Activated T-cell treated with anti-CD3 and anti-CD28 coated beads, Interleukin-2, amount 50 U/mL, for 48 hours (primary cell): ENCODE measurements at places on chromosomes 11 and 22.

DNA sequence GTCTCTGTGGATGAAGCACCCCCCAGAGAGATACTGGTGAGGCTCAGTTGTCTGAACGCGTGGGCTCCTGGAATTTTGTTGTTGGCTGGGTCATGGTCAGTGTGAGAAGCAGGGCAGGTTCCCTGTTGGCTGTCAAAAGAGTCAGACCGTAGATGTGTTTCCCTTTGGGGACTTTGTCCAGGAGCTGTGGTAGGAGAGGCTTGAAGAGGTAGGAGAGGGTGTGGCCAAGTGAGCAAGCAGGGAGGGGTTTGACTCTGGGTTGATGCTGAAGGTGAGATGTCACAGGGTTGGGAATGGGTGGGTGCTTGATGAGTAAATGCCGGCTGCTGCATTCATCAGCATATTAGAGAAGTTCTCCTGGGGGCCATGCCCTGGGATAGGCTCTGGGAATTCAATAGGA, 803.2 kb downstream of the TBC1D22A start:
- DNase-seq: no peak

GRCh38 chr11:111382451-111382850, 3.4 kb upstream of the POU2AF1 start:
- DNase-seq: no peak

DNA sequence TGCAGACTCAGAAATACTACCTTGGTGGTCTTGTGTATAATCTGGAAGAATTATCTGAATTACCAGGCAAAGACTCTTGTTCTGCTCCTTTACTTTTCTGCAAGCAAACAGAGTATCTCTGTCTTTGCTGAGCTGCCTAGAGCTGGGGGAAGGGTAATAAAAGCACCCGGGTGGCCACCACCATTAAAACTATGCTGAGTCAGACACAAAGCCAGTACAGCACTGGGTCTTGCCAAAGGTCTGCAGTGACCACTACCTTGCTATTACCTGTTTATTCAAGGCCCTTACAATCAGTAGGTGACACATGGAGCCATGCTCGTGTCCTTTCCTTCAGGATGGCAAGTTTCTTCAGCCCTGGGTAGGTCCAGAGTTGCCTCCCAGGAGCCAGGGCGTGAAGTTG, 420.6 kb upstream of the CNTN5 start:
- DNase-seq: no peak

GRCh38 chr22:19958083-19959042, 16.7 kb upstream of the TXNRD2 start:
- DNase-seq: no peak

- no peak for DNase-seq
These were observed 84.5 kb downstream of the AASDHPPT start for GRCh38 chr11:106161775-106162634.

DNA sequence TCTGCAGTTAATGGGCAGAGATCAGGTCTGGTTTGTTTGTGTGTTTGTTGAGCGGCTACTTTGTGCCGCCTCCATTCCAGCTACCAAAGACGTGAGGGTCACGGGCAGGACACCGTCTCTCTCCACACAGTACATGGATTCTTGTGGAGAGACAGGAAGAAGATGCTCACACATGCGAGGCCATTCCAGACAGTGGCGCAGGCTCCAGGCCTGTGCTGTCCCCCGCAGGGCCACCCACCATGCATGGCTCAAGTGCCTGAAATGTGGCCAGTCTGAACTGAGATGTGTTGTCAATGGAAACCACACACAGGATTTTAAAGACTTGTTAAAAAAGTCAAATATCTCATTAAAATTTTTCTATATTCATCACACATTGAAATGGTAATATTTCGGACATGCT, 848.3 kb downstream of the TBC1D22A start:
- no peak for DNase-seq

DNA sequence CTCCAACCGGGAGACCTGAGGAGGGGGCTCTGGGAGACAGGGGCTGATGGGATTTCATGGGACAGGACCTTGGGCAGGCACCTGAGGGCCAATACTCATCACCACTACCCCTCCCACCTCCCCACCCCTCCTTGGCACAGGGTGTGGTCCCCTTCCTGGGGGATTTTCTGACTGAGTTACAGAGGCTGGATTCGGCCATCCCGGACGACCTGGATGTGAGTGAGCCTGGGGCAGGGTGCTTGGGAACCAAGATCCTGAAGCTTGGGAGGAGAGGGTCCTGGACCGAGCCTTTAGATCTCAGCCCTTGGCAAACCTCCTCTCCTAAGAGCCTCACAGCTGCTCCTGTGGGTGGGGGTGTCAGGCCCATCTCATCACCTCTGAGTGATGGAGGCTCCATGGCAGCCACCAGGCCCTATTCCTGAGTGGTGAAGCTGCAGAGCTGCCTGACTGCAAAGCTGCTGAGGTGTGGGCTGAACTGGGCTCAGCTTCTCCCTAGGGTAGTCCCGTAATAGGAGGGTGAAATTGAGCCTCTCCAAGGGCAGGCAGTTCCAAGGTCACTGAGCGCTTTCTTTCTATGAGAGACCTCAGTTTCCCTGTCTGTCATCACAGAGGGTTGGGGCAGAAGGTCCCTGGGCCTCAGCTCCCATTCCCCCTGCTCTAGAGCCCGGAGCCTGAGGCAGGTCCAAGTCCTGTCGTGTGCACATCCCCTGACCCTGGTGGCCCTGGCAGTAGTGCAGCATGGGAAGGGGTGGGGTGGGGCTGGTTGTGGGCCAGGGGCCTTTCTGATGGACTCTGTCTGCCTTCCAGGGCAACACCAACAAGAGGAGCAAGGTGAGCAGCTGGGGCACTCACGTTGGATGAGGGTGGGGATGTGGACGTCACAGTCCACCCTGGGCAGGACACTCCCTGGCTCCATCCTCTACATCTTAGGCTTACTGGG, 6.5 kb downstream of the RGL4 start:
- DNase-seq: peak; percentile 32

DNA sequence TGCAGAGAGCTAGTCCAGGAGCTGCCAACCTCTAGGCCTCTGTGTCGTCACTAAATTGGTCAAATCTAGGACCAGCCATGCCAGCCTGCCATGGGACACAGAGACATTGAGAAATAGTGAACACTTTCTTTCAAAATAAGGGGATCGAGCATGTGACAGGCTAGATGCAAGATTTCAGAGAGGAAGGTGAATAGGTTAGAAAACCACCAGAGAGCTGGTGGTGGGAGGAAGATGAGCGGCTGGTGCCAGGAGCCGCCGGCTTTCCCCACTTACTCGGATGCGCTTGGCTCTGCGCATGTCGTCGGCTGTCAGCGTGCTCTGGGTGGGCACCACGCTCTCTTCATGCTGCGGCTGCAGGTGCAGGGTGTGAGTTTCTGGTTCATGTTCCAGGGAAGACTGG, 35.4 kb upstream of the NFRKB start:
- no peak for DNase-seq

DNA sequence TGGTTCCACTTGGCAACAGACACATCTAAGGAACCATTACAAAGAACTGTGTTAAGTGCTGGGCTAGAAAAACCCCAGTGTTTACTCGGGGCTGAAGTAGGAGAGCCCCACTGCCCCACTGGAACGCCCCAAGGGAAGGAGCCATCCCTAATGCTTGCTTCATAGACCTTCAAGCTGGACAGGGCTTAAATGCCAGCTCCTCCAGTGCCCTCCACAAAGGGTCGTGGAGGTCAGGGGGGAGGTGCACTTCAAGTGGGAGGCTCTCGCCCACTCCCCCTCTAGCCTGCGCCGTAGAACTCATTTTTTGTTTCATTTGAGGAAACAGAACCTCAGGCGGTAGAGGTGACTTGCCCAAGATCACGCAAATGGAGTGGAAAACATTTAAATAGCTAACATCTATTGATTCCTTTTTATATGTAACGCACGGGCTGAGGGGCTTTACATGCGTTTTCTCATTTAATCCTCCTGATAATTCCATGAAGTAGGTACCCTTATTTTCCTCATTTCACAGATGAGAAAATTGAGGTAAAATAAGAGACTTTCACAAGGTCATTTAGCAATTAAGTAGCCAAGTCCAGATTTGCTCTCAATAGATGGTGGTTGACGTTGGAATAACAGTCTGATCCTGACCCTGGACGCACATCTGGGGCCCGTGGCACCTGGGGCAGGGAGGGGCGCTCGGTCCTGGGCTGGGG, 545 bp upstream of the ZDHHC13 start:
- peak; percentile 20 for DNase-seq

- DNase-seq: no peak
These were observed 162.7 kb downstream of the HIPK3 start for GRCh38 chr11:33419924-33420323.

DNA sequence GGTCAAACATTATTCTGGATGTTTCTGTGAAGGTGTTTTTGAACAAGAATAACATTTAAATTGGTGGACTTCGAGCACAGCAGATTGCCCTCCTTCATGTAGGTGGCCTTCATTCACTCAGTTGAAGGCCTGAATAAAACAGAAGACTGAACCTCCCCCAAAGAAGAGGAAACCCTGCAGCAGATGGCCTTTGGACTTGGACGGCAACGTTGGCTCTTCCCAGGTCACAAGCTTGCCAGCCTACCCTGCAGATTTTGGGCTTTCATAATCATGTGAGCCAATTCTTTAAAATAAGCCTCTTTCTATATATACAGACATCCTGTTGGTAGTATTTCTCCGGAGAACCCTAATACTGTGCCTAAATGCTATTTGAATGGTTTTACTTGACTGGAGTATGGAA, 432.2 kb upstream of the NARS2 start:
- no peak for DNase-seq

GRCh38 chr11:83629775-83630174, 343.6 kb upstream of the CCDC90B start:
- DNase-seq: no peak

GRCh38 chr11:68168694-68169093, 44.4 kb downstream of the KMT5B start:
- DNase-seq: no peak

GRCh38 chr11:124090996-124091395, 24.3 kb upstream of the VWA5A start:
- no peak for DNase-seq

GRCh38 chr11:87572881-87573280, 535.1 kb downstream of the TMEM135 start:
- no peak for DNase-seq

DNA sequence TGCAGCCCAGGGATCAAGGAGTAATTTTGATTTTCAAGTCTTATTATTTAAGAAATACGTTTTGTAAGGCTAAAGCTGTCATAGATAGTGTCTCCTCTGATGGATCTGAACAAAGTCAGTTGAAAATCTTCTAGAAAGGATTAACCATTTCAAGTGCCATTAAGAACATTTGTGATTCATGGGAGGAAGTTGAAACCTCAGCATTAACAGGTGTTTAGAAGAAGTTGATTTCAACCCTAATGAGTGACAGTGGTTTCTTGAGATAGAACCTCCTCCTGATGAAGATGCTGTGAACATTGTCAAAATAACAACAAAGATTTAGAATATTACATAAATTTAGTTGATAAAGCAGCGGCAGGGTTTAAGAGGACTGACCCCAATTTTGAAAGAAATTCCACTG, 61.7 kb downstream of the PRR5L start:
- no peak for DNase-seq

DNA sequence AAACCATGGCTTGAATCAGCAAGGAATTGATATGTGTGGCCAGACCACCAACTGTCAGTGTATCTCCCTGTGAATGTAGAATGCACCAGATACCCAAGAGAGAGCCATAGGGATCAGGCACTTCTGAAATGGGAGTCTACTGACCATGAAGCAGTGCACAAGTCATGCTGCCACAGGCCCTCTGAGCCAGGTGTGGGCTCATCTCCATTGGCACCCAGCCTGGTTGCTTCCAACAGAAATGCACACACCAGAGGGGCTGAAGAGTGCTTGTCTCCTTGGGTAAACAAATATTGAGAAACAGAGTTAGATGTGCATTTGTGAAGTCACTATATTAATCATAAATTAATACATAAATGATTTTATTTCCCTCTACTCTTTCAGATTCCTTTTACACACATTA, 28.4 kb upstream of the PANX1 start:
- no peak for DNase-seq

GRCh38 chr11:2300936-2301630, 635 bp downstream of the C11orf21 start:
- DNase-seq: peak; percentile 37

GRCh38 chr11:75593286-75593915, 31.3 kb downstream of the SERPINH1 start:
- no peak for DNase-seq

DNA sequence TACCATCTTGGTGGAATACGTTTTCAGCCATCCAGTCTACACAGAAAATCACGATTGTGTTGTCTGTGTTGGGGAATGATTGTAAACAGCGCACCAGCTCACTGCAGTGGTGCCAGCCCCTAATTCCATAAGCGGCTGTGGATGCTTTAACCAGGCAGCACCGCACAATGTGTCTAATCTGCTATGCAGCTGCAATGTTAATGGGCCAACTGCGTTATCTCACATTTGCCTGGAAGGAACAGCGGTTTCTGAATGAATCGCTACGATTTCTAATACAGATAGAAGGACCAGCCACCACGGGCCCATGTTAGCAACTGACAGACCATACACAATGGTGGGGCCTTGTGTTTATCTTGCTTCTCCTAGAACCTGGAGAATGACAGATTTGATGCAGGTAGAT, 384.5 kb upstream of the KIRREL3 start:
- DNase-seq: no peak

GRCh38 chr11:87603887-87604286, 566.2 kb downstream of the TMEM135 start:
- no peak for DNase-seq

DNA sequence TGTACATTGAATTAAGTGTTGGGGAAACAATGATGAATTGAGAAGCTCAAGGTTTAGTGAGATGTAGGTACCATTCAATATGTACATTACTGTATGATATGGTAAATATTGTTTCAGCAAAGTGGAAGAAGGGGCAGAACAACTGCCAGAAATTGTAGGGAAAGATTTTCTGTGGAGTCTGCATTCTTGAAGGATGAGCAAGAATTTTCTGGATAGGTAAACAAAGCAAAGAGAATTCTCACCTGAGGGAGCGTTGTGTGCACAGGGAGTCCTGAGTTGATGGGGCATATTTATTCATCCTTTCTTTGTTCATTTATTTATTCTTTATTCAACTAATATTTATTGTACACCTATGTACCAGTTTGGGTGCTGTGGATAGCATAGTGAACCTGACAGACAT, 83.2 kb downstream of the TMEM135 start:
- DNase-seq: no peak

DNA sequence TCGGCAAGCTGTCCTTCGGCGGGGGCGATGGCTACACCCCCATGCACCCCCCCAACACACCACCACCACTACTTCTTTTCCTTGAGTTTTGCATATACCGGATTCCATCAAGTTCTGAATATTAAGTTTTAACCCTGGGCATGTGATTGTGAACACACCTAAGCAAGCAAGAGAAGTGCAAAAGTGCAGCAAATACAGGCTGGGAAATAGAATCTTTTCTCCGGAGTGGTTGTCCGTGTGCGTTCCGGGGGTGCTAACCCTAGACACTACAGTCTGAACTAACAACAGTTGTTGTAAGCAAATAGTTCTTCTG, 574 bp downstream of the PRSS23 start:
- DNase-seq: no peak

GRCh38 chr11:2269601-2270321, 627 bp downstream of the ASCL2 start:
- peak; percentile 70 for DNase-seq

DNA sequence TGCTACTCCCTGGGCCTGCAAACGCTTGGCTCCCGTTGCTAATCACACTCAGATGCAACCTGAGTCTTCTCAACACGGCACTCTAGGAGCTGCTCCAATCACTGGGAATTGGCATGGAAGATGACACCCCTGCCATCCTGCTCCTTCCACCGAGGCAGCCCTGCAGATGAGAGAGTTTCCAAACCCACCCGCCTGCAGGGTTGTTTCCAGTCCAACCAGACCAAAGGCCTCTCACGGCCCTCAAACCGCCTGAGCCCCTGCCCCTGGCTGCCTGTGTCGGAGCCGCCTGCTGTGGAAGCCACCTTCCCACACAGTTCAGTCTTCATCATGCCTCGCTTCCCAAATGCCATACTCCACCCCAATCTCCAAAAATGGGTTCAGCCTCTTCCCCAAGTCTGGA, 36.8 kb upstream of the TP53I11 start:
- DNase-seq: no peak
